ENCODE measurements at places on chromosomes 7 and 10.

- DNase-seq: no peak
These were observed 78.1 kb upstream of the NRBF2 start for GRCh38 chr10:63054889-63055611.

GRCh38 chr10:80411267-80411668, 2.9 kb downstream of the PRXL2A start:
- no peak for DNase-seq

- no peak for DNase-seq
These were observed 384.5 kb downstream of the PLXDC2 start for GRCh38 chr10:20200758-20201157.

DNA sequence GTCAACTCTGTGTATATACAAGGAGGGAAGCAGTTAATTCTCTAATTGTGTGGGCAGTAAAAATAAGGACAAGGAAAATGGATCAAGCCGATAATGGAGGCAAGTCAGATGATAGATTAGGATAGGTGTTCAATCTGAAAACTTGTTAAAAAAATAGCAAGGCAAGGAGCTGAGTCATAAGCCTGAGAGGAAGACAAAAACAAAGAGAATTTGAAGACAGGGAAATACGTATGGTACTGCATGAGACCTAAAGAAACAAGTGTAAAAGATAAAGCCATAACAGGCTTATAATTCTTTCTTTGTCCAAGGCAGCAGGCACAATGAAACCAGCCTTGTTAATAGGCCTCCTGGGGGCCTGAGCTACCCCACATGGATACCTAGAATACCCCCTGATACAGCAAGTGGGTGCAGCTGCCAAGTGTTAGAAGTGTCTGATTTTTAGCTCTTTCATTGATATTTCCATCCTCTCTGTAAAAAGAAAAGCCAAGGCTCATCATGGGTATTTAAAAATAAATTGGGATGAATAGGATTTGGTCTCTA, 1570.6 kb upstream of the LRRTM3 start:
- DNase-seq: no peak

DNA sequence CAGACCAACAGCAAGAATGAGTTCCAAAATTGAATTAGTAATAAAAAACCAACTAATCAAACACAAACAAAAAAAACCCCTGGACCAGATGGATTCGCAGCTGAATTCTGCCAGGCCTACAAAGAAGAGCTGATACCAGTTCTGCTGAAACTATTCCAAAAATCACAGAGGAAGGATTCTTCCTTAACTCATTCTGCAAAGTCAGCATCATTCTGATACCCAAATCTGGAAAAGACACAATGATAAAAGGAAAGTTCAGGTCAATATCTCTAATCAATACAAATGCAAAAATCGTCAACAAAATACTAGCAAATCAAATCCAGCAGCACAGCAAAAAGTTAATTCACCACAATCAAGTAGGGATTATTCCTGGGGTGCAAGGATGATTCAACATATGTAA, 6.1 kb upstream of the ABCA13 start:
- DNase-seq: no peak

DNA sequence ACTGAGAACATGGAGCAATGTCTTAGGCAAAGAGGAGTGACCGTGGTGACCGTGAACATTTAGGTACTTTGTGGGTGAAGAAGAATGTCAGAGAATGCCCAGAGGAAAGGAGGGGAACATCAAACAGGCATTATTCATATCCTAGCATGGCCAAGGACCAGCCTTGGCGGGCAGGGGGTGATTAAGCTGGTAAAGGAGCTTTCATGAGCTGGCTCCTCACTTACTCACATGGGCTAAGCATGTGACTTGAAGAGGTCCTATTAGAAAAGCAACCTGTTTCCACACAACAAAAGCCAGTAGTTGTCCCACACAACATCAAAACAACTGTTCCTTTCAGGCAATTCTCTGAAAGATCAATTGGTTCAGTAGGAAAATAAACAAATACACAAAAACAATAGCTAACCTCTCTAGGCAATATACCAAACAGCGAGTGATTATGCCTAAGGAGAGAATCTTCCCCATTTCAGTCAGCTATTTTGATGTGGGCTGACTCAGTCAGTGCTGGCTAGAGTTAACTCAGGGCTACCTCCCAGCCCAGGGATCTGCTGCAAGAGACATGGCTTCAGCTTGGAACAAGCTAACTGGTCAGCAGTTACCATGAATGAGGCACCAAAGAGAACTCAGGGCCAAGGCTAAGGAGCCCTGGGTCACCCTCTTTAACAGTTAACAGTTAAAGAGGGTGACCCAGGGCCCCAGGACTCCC, 283.5 kb downstream of the ARHGAP12 start:
- no peak for DNase-seq

DNA sequence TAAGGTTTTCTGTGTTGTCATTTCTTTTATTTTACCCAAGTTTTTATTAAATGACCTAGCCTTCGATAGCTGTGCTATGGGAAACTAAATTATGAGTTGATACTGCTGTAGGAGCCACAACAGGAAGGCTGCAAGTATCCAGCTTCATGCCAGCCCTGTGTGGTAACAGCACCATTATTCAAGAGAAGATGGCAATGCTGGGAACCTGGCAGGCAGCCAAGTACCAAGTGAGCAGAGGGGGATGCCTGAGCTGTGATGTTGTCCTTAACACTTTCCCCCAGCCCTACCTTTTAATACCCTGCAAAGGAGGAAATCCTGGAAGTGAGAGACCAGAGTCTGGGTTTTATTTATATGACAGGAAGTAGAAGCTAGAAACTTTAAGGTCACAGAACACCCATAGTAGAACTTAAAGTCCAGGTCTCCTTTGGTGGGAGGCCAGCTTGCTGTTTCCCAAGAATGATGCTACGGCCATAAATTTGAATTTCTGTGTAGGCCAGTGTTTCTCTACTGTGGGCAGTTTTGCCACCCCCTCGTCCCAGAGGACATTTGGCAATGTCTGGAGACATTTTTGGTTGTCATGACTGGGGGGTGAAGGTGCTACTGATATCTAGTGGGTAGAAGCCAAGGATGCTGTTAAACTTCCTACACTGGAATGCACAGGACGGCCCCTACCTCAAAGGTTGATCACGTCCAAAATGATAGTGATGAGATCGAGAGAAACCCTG, 9.2 kb upstream of the ATXN7L1 start:
- DNase-seq: no peak

- no peak for DNase-seq
These were observed 9.3 kb downstream of the PLAC9 start for GRCh38 chr10:80141696-80142460.

DNA sequence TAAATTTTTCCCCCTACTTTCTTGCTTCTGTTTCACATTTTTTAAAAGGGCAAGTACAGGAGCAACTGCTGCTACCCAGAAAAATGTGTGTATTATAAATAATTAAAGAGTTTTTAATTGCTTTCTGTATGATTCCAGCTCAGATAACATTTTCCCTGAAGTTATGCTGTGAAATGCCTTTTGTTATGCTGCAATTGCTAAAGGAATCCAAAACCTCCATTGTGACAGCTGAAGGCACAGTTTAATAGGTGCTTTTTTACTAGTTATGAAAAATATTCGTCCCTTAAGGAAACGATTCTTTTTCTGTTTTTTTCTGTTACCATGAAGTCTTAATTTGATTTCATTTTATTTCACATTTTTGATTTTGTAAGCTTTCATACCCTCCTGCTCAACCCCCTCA, 83.2 kb downstream of the ZNRF2 start:
- DNase-seq: no peak

- DNase-seq: no peak
These were observed 1079.0 kb downstream of the KCNMA1 start for GRCh38 chr10:76558586-76558985.

DNA sequence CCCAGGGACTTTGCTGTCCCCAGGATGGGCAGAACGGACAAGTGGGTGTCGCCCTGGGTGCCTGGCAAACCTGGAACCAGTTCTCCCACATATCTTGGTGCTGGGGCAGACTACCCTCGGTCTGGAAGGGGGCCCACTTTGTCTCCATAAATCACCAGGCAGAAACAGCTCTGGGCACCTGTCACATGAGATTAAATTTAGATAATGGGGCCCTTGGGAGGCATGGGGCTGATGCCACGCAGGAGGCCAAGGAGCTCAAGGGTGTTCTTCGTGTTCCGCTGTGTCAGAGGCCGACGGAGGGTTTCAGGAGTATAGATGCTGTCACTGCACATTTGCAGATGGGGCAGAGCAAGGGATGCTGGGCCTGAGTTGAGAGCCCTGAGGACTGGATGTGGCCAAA, 72.7 kb downstream of the TMEM130 start:
- DNase-seq: no peak

Measured in CD4-positive, alpha-beta T cell (primary cell).